Activated CD4-positive, alpha-beta memory T cell treated with anti-CD3 and anti-CD28 coated beads for 36 hours (primary cell): ENCODE measurements at places on chromosomes 2 and 18.
A peak's percentile ranks its signal among the peaks of the same experiment; 100 is the strongest.

- DNase-seq, result no peak
These were observed 153.8 kb downstream of the IKZF2 start for GRCh38 chr2:212997526-212998020.

DNA sequence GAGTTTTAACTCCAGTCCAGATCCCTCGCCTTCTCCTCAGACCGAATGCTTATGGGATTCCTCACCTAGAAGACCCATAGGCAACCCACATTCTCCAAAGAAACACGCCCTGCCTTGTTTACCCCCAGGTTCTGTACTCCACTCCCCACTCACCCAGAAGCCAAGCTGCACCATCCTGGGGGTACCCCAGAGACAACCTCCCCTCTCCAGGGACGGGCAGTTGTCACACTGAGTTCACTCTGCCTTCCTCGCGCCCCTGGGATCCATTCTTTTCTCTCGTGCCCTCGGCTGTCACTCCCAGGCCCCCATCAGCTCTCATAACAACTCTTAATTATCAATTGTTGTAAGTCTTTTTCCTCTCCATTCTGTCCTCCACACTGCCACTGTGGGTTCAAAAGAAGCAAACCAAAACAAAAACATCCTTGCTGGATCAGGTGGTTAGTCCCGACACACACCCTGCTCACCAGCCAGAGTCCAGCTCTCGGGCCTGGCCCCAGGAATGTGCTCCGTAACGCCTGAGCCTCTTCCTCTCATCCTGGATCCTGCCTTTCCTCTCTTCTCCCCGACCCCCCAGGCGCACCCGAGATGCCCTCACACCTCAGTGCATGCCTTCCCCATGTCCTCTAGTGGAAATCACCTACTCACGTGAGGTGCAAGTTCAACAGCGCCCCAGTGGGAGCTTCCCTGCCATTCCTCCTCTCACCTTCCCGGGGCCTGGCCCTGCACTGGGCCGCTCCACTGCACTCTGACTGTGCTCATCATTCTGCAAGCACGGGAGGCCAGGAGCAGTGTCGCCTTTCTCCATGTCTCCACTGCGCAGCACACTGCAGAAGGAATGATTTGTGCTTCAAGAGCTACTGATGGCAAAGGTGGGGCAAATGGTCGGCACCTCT lies 20.7 kb downstream of the COX7A2L start:
- DNase-seq, result no peak

DNA sequence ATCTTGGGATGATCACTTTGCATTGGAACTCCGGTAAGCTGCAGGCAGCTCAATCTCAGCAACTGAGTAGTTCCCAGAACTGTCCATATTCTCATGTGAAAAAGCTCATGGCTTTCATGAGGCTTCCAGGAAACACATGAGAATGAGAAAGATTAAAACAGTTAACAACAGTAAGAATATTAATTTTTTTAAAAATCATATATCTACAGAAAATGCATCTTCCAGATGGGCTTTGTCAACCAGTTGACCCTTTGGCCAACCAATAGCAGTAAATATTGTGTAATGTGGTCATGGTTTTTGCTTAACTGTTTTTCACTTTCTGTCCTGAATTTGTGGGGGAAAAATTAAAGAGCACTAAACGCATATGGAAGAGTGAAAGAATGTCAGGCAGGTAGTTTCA lies 131.2 kb upstream of the CCDC195 start:
- DNase-seq, result no peak

- DNase-seq, result no peak
These were observed 3.8 kb downstream of the ASXL3 start for GRCh38 chr18:33581856-33582255.

- DNase-seq, result no peak
These were observed 773.4 kb downstream of the LRRTM4 start for GRCh38 chr2:76748581-76749296.

- DNase-seq, result no peak
These were observed 41.6 kb downstream of the LAMA3 start for GRCh38 chr18:23730857-23731256.

- peak; percentile 87 for DNase-seq
These were observed 138.1 kb downstream of the PTGR3 start for GRCh38 chr18:75070625-75071483.

DNA sequence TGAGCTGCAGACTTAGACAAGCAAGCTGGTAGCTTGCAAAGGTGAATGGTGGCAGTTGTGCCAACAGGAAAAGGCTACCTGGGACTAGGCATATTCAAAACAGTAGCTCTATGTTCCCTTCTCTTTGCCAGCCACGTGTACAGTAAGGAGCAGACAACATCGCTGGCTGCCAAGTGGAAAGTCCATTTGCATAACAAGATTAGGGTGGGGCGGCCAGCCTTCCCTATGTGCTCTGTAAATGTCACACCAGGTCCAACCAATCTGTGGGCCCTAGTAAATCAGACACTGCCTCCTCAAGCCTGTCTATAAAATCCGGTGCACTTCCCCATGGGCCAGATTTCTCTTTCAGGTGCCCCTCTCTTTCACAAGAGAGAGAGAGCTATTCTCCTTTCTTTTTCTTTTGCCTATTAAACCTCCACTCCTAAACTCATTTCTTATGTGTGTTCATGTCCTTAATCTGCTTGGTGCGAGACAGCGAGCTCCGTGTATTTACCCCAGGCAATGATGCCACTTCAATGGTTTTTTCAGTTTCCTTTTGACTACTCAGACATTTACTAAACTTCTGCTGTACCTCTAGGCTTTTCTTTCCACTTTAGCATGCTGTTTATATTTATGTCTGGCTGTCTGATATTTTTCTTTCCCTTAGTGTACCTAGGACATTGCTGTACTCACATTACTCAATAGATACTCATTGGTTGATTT lies 297.4 kb upstream of the GCFC2 start:
- DNase-seq, result no peak

DNA sequence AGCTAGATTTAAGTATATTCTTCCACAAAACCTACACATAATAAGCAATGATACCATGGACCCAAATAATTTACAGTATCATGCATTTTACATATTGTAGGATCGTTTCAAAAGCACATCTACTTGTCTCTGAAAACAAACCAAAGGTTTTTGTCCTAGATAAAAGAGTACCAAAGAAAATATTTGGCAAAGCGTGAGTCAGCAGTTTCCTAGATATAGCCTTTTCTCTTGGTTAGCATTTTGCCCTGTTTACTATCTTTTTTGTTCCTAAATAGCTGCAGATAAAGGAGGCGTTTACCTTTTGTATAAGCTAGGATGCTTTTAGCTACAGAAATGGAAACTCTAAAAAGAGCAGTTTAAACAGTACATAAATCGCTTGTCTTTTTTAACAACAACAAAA lies 305.8 kb upstream of the GULP1 start:
- no peak for DNase-seq

GRCh38 chr2:112794131-112794733 lies 9.9 kb upstream of the IL1A start:
- peak; percentile 74 for DNase-seq

- DNase-seq, result no peak
These were observed 251.3 kb downstream of the HDAC4 start for GRCh38 chr2:239149501-239149900.

GRCh38 chr18:10690366-10690765 lies 164.5 kb downstream of the NAPG start:
- DNase-seq, result no peak

DNA sequence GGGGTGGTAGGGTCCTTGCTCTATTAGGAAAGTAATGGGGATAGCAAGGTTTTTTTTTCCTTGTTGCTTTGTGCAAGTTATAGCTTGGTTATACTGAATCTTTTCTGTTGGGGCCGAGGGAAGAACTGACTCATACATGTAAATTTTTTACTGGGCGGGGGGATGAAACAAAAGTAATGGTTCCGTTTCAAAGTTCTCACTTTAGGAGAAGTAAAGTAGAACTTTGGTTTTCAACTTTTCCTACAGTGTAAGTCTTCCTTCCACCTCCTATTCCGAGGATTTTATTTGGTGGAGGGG lies 1.1 kb downstream of the AFTPH start:
- DNase-seq, result peak; percentile 60

- DNase-seq, result no peak
These were observed 113.6 kb downstream of the MTCL1 start for GRCh38 chr18:8818982-8819381.

DNA sequence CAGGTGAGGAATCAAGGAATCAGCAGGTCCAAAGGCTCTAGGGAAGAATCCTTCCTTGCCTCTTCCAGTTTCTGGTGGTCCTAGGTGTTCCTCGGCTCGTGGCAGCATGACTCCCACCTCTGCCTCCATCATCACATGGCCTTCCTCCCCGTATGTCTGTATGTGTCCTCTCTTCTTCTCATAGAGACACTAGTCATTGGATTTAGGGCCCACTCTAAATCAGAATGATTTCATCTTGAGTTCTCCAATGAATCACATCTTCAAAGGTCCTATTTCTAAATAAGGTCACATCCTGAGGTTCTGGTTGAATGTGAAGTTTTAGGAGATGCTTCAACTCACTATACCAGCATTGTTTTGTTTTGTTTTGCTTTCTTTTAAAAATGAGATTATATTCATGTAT lies 11.1 kb upstream of the AGFG1 start:
- DNase-seq, result peak; percentile 39

DNA sequence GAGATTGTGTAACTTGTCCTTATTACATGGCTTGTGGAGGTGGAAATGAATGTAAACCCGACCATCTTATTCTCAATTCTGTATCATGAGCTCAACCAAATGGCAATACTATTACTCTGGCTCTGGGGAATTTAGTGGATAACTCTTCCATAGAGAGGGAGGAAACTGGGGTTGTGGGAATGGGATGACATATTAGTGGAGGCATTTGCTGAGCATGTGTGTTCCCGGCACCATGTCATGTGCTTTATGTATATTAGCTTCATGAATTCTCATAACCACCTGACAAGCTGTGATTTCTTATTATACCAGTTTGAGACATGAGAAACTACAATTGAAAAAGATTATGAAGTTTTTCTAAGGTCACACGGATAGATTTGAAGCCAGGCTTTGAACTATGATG lies 112.8 kb upstream of the TMEFF2 start:
- DNase-seq, result no peak

DNA sequence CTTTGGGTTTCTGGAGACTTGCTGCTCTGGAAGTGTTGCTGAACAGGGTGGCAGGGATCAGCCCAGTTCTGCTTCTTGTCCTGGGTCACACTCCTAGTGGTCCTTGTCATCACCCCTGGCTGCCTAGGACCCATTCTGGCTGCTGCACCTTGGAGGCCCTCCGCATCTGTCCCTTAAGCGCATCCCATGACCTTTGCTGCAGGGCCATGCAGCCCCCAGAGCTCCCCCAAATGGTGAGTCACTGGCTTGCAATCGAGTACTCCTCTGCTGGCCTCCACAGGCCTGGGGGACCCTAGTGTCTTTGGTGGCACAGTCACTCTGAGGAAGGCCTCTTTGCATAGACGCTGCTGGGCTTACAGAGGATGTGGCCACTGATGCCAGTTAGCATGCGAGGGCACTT lies 188.5 kb downstream of the ASB1 start:
- no peak for DNase-seq

DNA sequence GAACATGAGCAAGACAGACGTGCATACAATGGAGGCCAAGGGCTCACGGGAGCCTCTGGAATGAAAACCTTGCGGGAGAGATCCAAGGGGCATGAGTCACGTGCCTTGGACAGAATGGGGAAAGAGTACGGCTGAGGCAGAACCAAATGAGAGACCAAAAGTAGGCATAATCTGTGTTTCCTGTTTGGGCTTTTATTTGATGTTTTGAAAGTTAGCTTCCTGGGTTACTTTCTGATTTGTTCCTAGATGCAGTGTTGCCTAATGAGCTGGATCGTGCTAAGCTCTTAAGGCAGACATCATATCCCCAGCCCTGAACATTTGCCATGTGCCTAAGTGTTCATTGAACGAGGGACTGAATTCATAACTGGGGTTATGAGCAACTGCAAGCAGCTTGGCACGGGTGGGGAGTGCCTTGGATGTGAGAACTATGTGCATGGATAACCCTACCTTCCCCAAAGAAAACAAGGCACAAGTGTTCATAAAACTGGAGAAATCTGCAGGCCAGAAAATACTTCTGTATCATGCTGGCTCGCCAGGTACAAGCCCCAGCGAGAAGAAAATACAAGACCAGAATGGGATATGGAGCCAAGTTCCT lies 60.3 kb upstream of the RPL31 start:
- DNase-seq, result peak; percentile 19

- peak; percentile 76 for DNase-seq
These were observed 46.2 kb upstream of the MGAT5 start for GRCh38 chr2:134207589-134208209.

DNA sequence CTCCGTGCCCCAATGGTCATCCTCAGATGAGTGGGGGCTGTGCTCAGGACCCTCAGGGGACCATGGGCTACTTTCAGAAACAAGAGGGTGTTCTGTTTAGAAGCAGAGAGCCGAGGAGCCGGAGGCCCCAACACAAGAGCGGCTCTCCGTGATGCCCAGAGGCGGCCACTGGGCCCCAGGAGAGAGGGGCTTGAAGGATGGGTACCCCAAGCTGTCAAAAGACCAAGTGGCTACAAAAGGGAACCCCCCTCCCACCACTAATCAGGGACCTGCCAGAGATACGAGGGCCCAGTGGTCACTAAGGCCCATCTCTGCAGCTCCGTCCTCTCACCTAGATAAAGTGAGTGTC lies 93.6 kb downstream of the HDAC4 start:
- no peak for DNase-seq

GRCh38 chr2:223764796-223765195 lies 72.6 kb downstream of the AP1S3 start:
- no peak for DNase-seq

DNA sequence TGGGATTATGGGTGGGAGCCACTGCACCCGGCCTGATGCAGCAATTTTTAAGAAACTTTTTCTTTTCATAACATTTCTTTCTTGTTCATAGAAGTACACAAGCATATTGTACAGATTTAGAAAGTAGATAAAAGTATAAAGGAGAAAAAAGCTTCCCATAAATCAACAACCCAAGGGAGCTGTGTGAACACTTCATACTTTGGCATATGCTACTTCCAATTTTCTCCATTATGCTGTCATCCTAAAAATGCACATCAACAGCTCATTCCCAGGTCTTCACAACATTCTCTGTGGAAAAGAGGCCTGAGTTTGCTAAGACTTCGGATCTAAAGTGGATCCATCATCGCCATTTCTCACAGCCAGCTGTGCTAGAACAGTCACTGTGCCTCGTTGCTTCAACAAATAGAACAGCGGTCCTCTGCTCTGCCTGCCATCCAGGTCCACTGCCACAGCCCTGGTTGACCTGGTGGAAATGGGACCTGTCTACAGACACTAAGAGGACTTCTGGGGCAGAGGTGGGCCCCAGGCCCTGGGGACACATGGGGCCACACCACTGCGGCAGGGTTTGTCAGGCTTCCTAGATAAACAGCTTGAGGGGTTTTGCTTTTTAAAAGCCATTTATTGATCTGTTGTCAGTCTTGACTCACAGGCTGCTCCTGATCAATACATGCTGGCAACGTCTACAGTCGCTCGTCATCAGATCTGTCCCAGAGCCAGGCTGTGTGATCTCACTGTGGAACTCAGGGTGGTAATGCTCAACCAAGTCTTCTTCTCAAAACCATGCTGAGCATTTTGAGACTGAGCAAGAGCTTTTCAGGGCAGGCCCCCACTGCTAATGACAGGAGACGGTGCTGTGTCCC lies 72.7 kb upstream of the MGAT4A start:
- no peak for DNase-seq
